GM13977 (cell line): ENCODE measurements at places on chromosomes 1 and 21.

- DNase-seq: no peak
These were observed 380.7 kb downstream of the PRDM2 start for GRCh38 chr1:14080653-14081052.

DNA sequence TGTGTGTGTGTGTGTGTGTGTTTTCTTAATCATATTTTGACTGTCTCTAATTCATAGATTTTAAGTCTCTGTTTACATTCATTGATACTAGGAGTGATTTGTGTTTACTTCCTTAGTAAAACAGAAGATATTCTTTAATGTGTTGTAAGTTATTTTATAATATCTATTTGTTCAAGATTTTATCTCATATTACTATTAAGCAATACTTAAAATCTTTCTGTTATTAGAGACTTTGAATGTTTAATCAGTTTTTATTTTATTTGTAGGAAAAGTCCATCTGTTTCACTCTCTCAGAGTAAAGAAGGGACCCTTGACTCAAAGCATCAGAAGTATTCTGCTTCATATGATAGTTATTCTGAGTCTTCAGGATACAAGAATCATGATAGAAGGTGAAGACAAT, 89.2 kb downstream of the CEP350 start:
- no peak for DNase-seq

GRCh38 chr1:147726168-147726567, 34.2 kb downstream of the GJA5 start:
- no peak for DNase-seq

- DNase-seq: no peak
These were observed 85.6 kb downstream of the VAV3 start for GRCh38 chr1:107879346-107879745.
